ENCODE measurements at places on chromosomes 1 and 21.

GRCh38 chr21:29144736-29145353 is 14.4 kb downstream of the MAP3K7CL start:
- DNase-seq, result no peak

DNA sequence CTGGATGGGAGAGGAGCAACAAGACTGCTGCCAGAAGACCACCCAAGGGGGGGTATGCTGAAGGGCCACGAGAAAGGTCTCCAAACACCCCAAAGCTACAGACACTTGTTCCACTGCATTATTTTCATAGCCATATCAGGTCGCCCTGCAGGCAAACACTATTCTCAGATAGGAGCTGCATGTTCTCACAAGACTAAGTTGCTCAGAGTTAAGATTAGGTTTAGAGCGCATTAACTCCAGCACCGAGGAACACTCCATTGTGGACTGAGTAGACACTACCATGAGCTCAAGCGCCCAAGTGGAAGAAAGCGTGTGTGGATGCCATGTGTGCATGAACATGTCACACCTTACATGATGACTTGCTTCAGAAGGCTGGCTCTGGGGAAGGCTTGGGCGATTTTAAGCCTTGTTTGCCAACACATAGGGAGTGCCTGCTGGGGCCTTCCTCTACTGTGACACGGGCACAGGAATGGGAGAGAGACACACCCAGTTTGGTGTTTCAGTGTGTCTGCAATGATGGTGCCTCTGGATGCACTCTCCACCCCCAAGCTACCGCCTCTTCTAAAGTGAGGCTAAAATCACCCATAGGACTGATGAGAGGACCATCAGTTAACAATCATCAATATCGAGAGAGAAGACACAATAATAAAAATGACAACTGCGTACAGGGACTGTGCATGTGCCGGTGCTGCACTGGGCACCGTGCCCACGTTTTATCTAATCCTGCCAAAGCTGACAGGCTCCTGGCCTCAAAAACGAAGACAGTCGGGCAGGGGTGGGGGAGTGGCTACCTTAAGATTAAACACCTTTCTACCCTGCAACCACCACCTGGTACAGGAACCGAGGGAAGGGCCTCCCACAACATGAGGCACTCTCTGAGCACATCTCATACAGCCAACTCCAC is 34.9 kb downstream of the SSBP3 start:
- DNase-seq, result no peak

- no peak for DNase-seq
Measured at GRCh38 chr1:83760226-83761021, 238.5 kb downstream of the TTLL7 start.

DNA sequence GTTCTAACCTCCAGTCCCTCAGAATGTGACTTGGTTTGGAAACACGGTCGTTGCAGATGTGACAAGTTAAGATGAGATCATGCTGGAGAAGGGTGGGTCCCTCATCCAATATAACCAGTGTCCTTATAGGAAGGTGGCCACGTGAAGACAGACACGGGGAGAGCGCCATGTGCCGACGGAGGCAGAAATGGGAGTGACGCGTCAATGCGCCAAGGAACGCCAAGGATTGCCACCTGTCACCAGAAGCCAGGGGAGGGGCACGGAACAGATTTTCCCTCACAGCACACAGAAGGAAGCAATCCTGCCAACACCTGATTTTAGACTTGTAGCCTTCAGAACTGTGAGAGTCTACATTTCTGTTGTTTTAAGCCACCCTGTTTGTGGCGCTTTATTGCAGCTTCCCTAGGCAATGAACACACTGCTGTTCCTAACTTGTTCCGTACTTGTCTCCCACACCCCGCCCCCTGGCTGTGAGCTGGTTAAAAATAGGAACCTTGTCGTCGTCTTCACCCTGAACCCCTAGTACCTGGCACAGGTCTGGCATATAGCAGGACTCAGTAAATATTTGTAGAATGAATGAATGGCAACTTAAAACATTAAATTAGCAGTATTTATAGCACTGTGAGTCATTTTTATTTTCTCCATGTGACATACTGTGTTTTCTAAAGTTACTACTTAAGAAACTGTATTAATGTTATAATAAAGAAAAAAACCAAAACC is 14.2 kb downstream of the RIMS3 start:
- DNase-seq, result no peak

DNA sequence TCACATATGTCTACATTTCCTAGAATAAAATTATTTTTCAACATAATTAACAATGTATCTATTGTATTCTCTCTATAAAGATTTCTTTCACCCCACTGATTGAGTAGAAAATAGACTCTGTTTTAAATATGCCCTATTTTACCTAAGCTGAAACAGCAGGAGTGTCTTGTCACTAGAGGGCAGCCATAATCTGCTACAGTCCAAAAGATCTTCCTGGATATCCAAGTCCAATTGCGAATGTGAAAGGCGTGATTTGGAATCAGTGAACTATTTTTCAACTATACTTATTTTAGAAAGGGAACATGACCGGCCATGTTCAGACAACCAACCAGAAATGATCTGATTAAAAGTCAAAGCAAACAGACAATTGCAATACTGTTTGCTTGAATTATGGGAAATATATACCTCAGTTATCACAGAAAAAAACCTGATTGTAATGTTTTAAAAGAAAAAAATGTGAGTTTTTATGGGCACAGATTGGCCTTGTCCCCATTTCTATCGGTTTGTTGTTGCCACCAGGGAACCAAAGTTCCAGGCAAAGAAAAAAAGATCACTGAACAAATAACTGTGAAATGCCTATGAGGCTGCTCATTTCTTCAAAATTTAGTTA is 1211.0 kb upstream of the ADGRL4 start:
- no peak for DNase-seq

DNA sequence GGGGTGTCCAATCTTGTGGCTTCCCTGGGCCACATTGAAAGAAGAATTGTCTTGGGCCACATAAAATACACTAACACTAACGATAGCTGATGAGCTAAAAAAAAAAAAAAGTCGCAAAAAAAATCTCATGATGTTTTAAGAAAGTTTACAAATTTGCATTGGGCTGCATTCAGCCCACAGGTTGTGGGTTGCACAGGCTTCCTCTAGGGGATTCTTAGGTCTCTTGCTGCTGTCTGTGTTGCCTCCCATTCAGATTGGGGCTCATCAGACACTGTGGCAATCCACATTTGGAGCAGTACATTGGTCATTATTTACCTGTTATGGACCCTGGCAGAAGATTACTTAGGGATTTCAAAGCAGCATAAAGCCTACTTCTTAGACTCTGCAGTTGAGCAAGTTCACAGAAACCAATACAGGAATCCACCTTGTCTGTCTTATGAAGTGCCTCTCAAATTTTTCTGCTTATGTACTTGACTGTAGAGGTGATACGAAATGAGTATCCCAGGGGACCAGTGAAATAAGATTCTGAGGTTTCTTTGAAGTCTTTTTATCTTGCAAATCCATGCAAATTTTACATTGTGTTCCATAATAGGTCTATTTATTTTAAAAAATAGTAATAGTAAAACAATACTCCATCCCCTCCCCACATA is 205.5 kb downstream of the RPS6KC1 start:
- no peak for DNase-seq

DNA sequence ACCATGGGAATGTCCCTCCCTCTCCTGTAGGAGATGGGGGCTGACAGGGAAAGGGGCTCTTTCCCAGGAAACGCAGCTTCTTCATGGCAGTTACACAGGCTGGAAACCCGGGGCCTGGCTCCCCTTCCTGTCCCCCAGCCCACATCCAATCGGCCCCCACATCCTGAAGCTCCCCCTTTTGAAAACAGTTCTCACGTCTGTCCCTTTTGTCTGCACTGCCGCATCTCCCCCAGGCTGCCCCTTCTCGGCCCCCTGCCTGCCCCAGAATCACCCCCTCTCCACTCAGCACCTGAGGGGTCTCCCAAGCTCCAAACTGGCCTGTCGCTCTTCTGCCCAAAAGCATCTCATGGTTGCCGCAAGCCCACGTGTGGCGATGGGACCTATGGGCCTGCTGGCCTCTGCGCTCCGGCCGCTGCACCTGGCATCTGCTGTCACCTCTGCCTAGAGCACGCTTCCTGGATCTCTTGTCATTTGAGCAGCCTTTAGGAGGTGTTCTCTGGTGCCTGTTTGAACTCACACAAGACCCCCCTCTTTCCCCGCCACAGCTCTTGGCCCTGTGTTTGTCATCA is 867 bp downstream of the SLC1A7 start:
- DNase-seq, result no peak

- no peak for DNase-seq
Measured at GRCh38 chr21:14880922-14881321, 183.9 kb downstream of the NRIP1 start.

- no peak for DNase-seq
Measured at GRCh38 chr1:30322859-30323257, 400.5 kb downstream of the MATN1 start.

GRCh38 chr1:56153276-56153675 is 426.1 kb downstream of the PLPP3 start:
- no peak for DNase-seq

GRCh38 chr1:10399444-10399941 is 629 bp downstream of the PGD start:
- DNase-seq, result no peak

DNA sequence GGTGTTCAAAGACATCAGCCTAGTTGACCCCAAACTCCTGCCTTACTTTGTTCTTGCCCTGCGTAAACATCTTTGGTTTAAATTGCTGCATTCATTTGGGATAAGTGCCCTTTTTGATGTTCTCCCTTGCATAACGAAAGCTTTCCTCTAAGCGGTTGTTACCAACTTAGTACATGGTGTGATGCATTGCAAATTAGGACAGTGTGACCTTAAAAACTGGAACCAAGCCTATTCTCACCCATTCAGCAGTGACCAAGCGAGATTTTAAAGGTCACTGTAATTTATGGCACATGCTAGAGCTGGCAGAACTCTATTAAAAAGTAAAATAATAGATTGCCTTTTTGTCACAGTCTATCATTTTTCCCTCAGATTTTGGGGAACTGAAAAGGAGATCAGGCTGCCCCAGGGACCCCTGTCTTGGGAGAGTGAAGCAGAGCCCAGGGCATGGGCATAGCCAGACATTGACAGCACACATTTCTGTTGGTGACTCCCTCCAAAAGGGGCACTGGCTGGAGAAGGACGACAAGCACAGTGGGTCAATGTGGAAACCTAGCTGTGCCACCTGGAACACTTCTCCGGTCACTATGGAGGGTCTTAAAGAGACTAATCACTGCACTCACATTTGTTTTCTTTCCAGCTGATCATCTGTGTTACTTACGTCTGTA is 63.9 kb downstream of the KCNK1 start:
- no peak for DNase-seq

DNA sequence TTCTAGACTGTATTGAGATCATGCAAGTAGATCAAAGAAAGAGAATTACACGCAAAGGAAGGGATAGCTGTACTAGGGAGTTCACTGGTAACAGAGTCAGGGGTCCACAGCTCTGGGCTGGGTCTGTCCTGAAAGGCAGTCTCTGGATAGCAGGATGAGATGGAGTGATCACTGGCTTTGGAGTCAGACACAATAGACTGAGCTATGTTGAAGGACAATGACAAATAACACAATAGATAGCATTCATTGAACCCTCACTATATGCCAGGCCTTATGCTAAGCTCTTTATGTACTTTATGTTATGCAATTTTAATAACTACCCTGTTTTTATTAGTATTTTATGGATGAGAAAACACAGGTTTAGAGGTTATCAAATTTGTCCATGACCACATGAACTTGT is 10.0 kb upstream of the DNAJC6 start:
- DNase-seq, result no peak

- no peak for DNase-seq
Measured at GRCh38 chr1:70963374-70963773, 84.2 kb downstream of the PTGER3 start.

DNA sequence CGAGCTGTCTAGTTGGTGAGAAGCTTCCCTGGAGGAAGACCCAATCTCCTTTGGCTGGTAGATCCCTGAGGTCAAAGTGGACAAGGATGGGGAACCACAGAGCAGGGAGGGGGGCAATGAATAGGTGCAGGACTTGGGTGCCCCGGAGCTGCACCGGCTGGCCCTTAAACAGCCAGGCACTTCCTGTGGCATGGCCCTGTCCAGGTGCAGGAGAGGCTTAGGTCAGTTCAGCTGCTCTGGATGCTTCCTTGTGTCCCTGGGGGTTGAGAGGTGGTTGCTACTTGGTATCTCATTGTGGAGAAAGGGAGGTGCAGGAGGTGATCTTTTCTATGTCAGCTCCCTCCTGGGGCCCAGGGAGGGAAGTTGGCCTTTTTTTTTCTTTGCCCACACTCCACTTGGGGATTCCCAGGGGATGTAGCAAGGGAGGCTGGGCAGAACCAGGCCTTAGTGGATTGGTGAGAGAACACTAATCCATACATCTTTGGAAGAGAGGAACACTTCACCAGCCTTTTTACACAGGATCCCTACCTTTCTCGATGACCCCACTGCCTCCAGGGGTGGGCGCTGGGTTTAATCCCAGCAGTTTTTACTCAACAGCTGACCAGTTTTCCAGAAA is 1.2 kb upstream of the ST3GAL3 start:
- DNase-seq, result no peak

DNA sequence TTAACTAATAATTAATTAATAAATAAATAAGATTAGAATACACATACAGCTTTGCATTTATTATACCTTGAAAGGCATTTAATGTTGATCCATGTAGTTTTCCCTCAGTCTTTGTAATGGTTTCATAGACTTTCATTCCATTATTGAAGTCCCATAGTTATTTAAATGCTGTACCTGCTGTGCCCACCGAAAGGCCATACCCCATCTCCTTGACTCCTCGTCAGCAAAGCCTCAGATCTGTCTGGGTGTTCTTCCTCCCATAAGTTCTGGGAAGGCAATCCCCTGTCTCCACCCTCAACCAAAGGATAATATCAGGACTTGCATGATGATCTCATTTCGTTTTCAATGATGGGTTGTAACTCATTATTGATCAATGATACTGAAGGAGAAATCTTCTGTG is 17.1 kb downstream of the CCN1 start:
- DNase-seq, result no peak

DNA sequence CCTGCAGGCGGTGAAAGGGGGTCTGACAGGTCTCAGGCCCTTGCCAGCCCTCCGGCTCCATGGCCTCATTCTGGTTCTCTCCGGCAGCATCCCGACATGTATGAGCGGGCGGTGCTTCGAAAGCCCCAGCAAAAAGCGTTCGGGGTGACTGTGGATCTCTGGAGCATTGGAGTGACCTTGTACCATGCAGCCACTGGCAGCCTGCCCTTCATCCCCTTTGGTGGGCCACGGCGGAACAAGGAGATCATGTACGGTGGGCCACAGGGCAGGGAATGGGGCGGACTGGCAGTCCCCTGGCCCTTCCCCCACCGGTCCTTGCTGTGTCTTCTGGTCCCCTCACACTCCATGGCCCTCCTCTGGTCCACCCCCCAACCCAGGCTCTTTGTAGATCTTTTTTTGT is 6.3 kb downstream of the IKBKE start:
- no peak for DNase-seq

GRCh38 chr1:6144647-6145395 is 35.3 kb downstream of the CHD5 start:
- no peak for DNase-seq

GRCh38 chr1:23581219-23581618 is 21.9 kb upstream of the ID3 start:
- no peak for DNase-seq

- DNase-seq, result no peak
Measured at GRCh38 chr1:165896277-165896676, 68.9 kb downstream of the UCK2 start.

DNA sequence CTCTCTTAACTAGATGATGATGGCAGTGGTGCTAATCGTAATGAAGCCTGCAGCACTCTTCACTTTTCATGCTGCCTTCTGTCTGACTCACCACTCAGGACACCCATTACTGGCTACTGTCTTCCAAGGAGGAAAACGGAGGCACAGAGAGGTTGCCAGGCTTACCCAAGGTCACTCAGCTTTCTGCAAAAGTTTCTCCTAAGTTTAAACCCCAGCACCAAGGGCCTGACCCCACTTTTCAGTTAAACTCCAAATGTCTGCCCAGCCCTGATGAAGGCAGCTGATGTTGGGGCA is 78.1 kb upstream of the RUNX3 start:
- no peak for DNase-seq

Measured in stimulated activated CD4-positive, alpha-beta T cell treated with anti-CD3 and anti-CD28 coated beads, Interleukin-12 subunit alpha, Interleukin-12 subunit beta, amount 100 ng/mL, for 4 hours (primary cell).